ENCODE measurements at places on chromosomes 16 and 17. TPM values are rescaled to one million over a fixed set of nuclear protein-coding genes. Genes with fewer than 3 reads are reported as not detected.

The SLX1A gene
- total RNA-seq = 39.6 TPM

The TMC8 gene
- 0.60 TPM for total RNA-seq

GRCh38 chr17:45052052-45052772 is 780 bp upstream of the DCAKD start:
- peak overlapping the region; percentile 68 for H3K4me3 ChIP-seq
- peak; percentile 50 for DNase-seq
- H3K27me3 ChIP-seq = no peaks in the 10 kb centered on the region
- peak overlapping the region; percentile 56 for H3K27ac ChIP-seq
- H3K36me3 ChIP-seq = no peaks in the 10 kb centered on the region

DNA sequence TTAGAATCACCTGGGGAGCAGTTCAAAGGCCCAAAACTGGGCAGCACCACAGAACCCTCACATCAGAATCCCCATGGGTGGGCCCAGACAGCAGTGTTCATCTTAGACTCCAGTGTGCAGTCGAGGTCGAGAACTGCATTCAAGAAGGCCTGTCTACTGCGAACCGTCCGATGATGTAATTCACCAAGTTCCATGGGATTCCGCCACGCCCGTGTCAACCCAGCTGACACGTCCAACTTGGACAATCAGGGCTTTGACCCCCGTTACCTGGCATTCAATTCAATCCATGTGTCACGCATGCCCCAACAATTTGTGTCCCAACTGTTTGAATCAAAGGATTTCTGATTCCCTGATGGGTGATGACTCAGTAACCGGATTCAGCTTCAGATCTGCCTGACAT is 9.2 kb downstream of the HSBP1 start:
- no peak overlapping the region for H3K4me3 ChIP-seq
- peaks cover 18% of the 10 kb centered on the region for H3K4me1 ChIP-seq
- no peak overlapping the region for H3K27ac ChIP-seq
- no peak for DNase-seq
- H3K27me3 ChIP-seq = no peaks in the 10 kb centered on the region
- H3K36me3 ChIP-seq = no peaks in the 10 kb centered on the region

The CDC6 gene
- 16.8 TPM for total RNA-seq

DNA sequence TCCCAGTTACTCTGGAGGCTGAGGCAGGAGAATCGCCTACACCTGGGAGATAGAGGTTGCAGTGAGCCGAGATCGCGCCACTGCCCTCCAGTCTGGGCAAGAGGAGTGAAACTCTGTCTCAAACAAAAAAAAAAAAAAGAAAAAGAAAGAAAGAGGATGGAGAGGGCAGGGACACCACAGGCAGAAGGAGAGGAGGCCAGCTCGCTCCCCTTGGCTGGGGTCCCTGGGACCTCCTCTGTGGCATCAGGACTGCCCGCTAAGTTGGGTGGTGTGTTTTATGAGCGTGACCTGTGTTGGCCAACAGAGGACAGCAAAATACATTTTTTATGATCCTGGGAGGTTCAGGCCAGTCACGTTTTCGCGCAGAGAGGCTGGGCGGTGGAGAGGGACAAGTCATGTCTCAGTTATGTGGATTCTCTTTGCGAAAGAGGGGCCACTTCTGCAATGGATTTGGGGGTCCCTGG is 229.6 kb downstream of the MRTFB start:
- H3K36me3 ChIP-seq = no peaks in the 10 kb centered on the region
- DNase-seq = no peak
- H3K27me3 ChIP-seq = peaks cover 59% of the 10 kb centered on the region
- H3K4me1 ChIP-seq = peaks cover 16% of the 10 kb centered on the region
- H3K27ac ChIP-seq = no peak overlapping the region

GRCh38 chr17:78862073-78863023 is 21.7 kb upstream of the USP36 start:
- no peak overlapping the region for H3K4me3 ChIP-seq
- no peak for DNase-seq
- H3K4me1 ChIP-seq = no peaks in the 10 kb centered on the region
- no peaks in the 10 kb centered on the region for H3K27me3 ChIP-seq
- peaks cover 20% of the 10 kb centered on the region for H3K36me3 ChIP-seq
- no peak overlapping the region for H3K27ac ChIP-seq

The KCTD19 gene
- 1.1 TPM for total RNA-seq

GRCh38 chr16:71259086-71259485 is 28.6 kb upstream of the HYDIN start:
- H3K4me3 ChIP-seq = no peak overlapping the region
- peaks cover 15% of the 10 kb centered on the region for H3K4me1 ChIP-seq
- peaks cover 42% of the 10 kb centered on the region for H3K27me3 ChIP-seq
- no peak for DNase-seq
- no peak overlapping the region for H3K27ac ChIP-seq

DNA sequence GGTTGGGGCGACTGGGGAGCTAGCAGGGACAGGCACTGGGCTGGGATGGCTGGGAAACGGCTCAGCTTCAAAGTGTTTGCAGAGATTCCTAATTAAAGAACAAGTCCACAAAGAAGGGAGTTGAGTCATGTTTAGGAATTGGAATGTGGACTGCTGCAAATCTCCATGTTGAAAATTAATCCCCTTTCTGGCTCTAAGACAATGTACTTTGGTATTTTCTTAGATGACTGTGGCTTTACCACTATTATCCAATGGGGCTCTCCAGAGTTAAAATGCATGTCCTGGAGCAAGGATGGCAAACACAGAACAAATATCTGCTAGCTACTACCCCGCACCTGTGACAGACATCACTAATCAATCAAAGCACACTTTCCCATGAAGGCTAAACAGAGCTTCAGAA is 22.2 kb upstream of the WSCD1 start:
- H3K4me3 ChIP-seq = no peak overlapping the region
- H3K27me3 ChIP-seq = peaks cover 30% of the 10 kb centered on the region
- no peaks in the 10 kb centered on the region for H3K4me1 ChIP-seq
- DNase-seq = no peak
- peak overlapping the region; percentile 12 for H3K27ac ChIP-seq

The GINS2 gene
- total RNA-seq = 14.8 TPM

- H3K36me3 ChIP-seq = peaks cover 2% of the 10 kb centered on the region
- H3K27me3 ChIP-seq = no peaks in the 10 kb centered on the region
- DNase-seq = no peak
- no peak overlapping the region for H3K4me3 ChIP-seq
These were observed 2287.0 kb downstream of the TP53TG3F start for GRCh38 chr16:35746281-35746962.

DNA sequence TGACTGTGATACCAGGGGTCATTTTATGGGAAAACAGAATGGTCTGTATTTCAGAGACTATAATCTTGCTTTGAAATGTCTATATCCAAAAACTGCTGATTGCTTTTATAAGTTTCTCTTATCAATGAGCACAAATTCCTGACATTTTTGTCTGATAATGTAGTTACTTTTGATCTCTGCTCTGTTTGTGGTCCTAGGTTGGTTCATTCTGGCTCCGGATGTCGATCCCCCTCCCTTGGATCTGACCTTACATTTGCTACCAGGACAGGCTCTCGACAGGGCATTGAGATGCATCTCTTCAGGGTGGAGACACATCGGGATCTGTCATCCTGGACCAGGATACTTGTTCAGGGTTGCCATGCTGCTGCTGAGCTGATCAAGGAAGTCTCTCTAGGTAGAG is 27.3 kb upstream of the VPS4A start:
- H3K4me1 ChIP-seq = peaks cover 2% of the 10 kb centered on the region
- H3K27me3 ChIP-seq = no peaks in the 10 kb centered on the region
- no peak overlapping the region for H3K27ac ChIP-seq
- no peak for DNase-seq
- H3K36me3 ChIP-seq = peaks cover 11% of the 10 kb centered on the region
- no peak overlapping the region for H3K4me3 ChIP-seq

DNA sequence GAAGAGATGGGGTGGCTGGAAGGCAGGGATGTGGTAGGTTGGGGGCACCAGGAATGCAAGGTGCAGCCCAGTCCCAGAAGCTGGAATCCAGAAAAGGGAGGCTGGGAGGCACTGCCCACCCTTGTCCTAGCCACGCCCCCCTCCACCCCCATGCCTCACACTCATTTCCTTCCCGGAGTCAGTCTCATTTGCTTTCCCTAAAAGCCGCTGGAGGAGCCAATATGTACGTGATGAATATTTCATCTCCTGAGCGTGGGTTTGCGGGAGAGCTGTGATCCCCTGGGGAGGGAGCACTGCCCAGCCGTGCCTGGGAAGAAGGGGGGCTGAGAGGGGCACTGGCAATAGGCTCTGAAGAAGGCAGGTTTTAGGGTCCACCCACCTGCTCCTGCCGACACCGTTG is 124.5 kb upstream of the LHX1 start:
- H3K36me3 ChIP-seq = no peaks in the 10 kb centered on the region
- no peak overlapping the region for H3K27ac ChIP-seq
- DNase-seq = no peak

The ITGAL gene
- total RNA-seq = 0.45 TPM

The GNGT2 gene
- total RNA-seq = not detected

The TBC1D3G gene
- total RNA-seq = not detected

The KRTAP4-9 gene
- not detected for total RNA-seq

The PRSS27 gene
- total RNA-seq = 7.6 TPM

GRCh38 chr16:88798772-88799455 is 4.7 kb upstream of the CDT1 start:
- no peaks in the 10 kb centered on the region for H3K36me3 ChIP-seq
- H3K4me3 ChIP-seq = no peak overlapping the region
- no peaks in the 10 kb centered on the region for H3K27me3 ChIP-seq
- H3K4me1 ChIP-seq = no peaks in the 10 kb centered on the region
- no peak overlapping the region for H3K27ac ChIP-seq
- no peak for DNase-seq

DNA sequence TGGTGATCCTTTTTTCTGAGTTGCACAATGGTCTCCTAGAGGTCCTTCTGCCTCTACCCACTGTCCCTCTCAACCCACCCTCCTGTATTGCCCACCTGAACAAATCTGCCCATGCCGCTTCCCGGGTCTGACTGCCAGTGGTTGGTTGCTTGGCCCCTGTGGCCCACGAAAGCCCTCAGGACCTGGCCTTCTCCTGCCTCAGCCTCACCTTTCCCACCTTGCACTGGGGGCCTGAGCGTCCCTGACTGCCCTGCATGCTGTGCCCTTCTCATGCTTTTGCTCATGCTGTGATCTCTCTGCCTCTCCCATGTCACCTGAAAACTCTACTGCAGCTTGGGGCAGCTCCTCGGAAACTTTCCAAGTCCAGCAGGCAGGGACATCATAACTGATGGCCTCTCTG is 13.8 kb upstream of the KDM6B start:
- peaks cover 16% of the 10 kb centered on the region for H3K27me3 ChIP-seq
- no peak overlapping the region for H3K27ac ChIP-seq
- no peak overlapping the region for H3K4me3 ChIP-seq

- no peaks in the 10 kb centered on the region for H3K36me3 ChIP-seq
- peaks cover 41% of the 10 kb centered on the region for H3K27me3 ChIP-seq
- no peak overlapping the region for H3K27ac ChIP-seq
- no peak for DNase-seq
- H3K4me3 ChIP-seq = peak overlapping the region; percentile 59
These were observed 1.0 kb downstream of the SRCIN1 start for GRCh38 chr17:38604479-38605403.

DNA sequence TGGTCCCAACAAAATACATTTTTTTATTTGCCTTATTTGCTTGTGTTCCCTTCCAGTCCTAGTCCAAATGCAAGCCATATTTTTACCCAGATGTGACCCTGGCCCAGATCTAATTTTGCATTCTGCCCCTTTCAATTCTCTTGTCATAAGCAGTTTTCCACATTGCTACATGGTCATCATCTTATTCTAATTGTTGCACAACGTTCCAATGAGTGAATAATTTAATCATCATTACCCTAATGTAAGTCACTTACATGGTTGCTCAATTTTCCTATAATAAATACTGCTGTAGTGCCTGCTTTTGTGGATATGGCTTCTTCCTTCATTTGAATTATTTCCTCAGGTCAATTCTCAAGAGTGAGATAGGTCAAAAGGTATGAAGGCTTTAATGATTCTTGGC is 12.8 kb downstream of the RSAD1 start:
- H3K4me3 ChIP-seq = no peak overlapping the region
- no peaks in the 10 kb centered on the region for H3K36me3 ChIP-seq
- DNase-seq = no peak
- H3K27ac ChIP-seq = no peak overlapping the region
- H3K27me3 ChIP-seq = no peaks in the 10 kb centered on the region

The SRL gene
- 1.8 TPM for total RNA-seq

- no peaks in the 10 kb centered on the region for H3K27me3 ChIP-seq
- H3K27ac ChIP-seq = peak overlapping the region; percentile 93
- peaks cover 54% of the 10 kb centered on the region for H3K4me1 ChIP-seq
- H3K36me3 ChIP-seq = no peaks in the 10 kb centered on the region
- H3K4me3 ChIP-seq = no peak overlapping the region
These were observed 48.9 kb upstream of the MRPS23 start for GRCh38 chr17:57898487-57899311.

The KCNH6 gene
- not detected for total RNA-seq

The TMC7 gene
- 1.9 TPM for total RNA-seq

The HSD17B1 gene
- total RNA-seq = 2.2 TPM

DNA sequence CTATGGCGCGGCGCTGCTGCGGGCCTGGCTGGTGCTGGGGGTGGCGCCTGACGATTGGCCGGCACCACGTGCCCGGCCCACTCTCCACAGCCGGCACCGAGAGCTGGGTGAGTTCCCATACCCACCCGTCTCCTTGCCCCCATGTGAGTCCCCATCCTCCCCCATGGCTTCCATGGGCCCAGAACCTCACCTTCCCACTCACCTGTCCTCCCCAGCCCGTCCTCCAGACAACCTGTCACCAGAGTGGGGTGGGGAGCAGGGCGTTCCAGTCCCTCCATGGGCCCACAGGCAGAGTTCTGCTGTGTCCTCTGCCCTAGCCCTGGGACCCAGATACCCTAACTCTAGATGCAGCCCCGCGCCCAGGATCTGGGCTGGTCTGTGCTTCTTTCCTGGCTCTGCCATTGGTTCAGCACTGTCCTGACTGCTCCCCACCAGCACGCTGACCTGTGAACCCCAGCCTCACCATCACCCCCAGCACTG is 5.5 kb downstream of the ARMC5 start:
- H3K4me1 ChIP-seq = peaks cover 12% of the 10 kb centered on the region
- H3K4me3 ChIP-seq = no peak overlapping the region
- H3K27ac ChIP-seq = no peak overlapping the region
- no peak for DNase-seq
- no peaks in the 10 kb centered on the region for H3K27me3 ChIP-seq

- H3K27ac ChIP-seq = no peak within 1 kb of the TSS
- H3K4me3 ChIP-seq = no peak within 1 kb of the TSS
- H3K27me3 ChIP-seq = peaks cover 29% of the 10 kb centered on the region
- no peak for DNase-seq
- peaks cover 14% of the 10 kb centered on the region for H3K4me1 ChIP-seq
- no peaks in the 10 kb centered on the region for H3K36me3 ChIP-seq
These were observed at the start of gene RNF222 for GRCh38 chr17:8397636-8398035. Gene RNF222, minus strand, starts transcription at chr17:8397827. Its CDS starts 4,366 bp downstream, at chr17:8393461.

- no peak for DNase-seq
- peaks cover 30% of the 10 kb centered on the region for H3K36me3 ChIP-seq
- peaks cover 15% of the 10 kb centered on the region for H3K4me1 ChIP-seq
- peak overlapping the region; percentile 50 for H3K27ac ChIP-seq
- H3K27me3 ChIP-seq = no peaks in the 10 kb centered on the region
These were observed 15.0 kb downstream of the GNA13 start for GRCh38 chr17:65041518-65041917.

Measured in mesothelial cell of epicardium (in vitro differentiated cells).